ENCODE measurements at places on chromosomes 4 and X. TPM values are rescaled to one million over a fixed set of nuclear protein-coding genes. Genes with fewer than 3 reads are reported as not detected.

DNA sequence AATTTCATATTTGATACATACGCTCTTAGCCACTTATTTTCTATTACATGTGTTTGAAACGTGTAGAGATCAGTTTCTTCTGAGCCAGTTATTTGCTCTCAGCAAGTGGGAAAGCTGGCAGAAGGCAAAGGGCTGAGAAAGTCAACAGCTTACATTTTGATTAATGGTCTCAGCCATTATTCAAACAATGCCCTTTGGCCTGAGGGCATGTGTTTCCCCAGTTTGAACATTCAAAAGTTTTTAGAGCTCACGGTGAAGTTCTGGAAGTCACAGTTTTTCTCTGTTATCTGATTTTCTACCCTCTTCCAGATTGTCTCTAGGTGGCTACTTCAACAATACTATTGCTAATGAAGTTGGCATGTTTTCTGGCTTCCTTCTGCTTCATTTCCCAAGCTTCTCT is 591.8 kb upstream of the CPEB2 start:
- no peak for DNase-seq

BBS7 gene
- 24.3 TPM for total RNA-seq

TMEM165 gene
- total RNA-seq = 112 TPM

STS gene
- total RNA-seq = 4.0 TPM

DNA sequence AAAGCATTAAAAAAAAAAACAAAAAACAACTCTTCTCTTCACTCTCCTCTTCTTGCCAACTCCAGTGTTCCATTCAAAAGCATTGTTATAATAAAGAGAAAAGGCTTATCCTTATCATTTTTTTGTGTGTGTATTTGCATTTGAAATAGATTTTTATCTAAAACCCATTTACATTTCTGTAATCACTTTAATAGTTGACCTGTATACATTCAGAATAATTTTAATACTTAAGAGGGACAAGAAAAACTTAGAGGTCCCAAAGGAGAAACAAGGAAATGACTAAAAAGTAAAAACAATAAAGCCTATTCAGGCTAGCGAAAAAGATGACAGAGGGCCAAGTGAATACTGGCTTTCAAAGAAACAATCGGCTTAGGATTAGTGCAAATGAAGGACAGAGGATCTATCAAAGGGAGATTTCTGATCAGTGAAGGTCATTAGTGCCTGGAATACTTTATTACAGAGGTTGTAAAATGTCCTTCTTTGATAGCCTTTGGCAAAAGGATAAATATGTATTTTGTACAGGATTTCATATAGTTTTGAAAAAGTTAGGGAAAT is 808.3 kb downstream of the RPA4 start:
- peak; percentile 6 for DNase-seq

CPZ gene
- total RNA-seq = 7.0 TPM

- peak; percentile 14 for DNase-seq
Measured at GRCh38 chr4:168474660-168475320, 5.5 kb downstream of the DDX60L start.

GRCh38 chr4:165779950-165780670 is 92.9 kb upstream of the TLL1 start:
- DNase-seq = peak; percentile 81

DNA sequence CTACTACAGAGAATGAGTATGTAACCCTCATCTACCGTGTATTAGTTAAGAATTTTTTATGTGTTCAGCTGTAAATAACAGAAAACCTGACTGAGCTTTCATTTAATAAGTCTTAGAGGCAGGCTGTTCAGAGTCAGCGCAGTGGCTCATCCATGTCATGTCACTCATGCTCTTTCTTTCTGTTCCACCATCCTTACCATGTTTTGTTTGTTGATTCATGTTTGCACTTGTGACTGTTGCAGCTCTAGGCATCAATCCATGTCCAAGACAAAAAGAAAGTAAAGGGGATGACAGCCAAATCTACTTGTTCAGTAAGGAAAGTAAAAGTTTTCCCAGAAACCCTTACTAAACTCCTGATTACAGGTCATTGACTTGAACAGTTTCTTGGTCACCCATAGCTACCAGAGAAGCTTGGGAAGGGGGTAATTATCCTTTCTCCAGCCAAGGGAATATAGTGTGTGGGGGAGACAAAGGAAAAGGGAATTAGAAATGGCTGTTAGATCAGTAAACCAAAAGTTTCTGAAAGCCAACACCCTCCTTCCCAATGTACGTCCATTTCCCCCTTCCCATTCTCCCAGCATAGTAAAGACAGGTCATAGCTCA is 9.0 kb downstream of the ART3 start:
- no peak for DNase-seq
